ENCODE measurements at places on chromosomes 1 and 21.

DNA sequence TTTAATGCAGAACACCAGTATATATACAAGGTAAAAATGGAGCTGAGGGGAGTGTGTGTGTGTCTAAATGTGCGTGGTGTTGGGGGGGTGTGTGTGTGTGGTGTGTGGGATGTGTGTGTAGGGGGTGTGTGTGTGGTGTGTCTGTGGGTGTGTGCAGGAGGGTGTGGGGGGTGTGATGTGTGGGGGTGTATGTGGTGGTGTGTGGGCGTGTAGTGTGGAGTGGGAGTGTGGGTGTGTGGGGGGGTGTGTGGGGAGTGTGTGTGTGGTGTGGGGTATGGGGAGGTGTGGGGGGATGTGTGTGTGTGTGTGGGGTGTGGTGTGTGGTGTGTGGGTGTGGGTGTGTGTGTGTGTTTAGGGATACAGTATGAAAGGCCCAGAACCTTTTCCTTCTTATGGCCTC, 202.3 kb upstream of the CACYBP start:
- no peak for DNase-seq

- DNase-seq, result peak; percentile 10
Observed at GRCh38 chr1:52825868-52826267, 16.7 kb upstream of the ZYG11A start.

- no peak for DNase-seq
Observed at GRCh38 chr1:227942021-227942715, 5.6 kb downstream of the WNT9A start.

GRCh38 chr1:151593730-151594129, 18.1 kb upstream of the SNX27 start:
- no peak for DNase-seq

- peak; percentile 96 for DNase-seq
Observed at GRCh38 chr1:222798116-222798515, 16.7 kb upstream of the DISP1 start.

DNA sequence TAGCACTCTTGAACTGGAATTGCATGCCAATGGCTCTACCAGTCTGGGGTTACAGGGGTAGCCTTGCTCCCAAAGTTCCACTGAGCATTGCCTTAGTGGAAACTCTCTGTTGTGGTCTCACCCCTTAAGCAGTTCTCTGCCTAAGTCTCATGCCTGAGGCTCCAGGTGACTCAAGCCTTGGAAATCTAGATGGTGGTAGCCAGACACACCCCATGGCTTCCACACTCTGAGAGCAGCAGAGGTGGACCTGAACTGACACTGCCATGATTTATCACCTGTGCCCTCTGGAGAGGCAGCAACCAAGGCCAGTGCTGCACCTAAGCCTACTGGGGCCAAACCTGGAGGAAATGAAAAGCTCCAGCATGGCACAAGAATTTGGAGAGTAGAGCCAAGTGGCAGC, 285.7 kb upstream of the PKN2 start:
- DNase-seq, result no peak

DNA sequence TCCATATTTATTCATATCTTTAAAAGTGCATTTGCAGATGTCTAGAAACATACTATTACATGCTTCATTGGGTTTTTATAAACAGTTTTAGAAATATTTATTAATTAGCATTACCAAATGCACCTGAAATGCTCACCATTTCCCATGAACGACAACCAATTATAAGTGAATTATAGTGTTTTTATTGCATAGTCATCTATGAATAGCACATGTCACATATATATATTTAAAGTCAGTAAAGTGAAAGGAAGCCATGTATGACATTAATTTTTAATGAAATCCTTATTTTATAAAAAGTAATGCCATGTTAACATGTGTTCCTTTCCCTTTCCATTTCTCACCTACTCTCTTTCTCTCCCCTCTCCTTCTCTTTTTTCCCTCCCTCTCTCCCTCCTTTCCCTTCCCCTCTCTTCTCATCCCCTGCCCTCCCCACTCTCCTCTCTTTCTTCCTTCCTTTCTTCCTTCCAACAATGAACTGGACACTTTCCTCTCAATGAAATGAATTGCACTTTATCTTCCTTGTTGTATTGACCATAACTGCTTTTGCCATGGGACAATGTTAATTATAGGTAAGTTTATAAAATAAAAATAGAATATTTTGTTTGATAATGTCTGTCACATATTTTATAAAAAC, 179.3 kb downstream of the NCAM2 start:
- DNase-seq, result no peak

DNA sequence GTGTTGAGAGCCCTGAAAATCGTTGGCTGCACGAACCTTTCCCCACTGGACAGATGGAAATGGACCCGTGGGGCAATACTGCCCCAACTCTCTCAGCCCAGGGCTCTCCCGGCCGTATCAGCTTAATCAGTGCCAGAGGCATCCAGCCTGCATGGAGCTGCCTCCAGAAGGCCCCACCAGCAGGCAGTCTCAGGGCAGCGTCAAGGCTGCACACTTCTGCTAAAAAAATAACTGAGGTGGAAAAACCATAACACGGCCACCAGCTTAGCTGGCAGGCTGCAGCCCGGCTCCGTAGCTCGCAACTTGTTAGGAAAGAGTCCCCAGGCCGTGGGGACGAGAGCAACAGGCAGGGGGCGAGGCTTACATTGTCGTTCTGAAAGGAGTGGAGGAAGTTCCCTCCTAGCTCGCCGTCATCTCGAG, 27.9 kb downstream of the MRPL37 start:
- DNase-seq, result peak; percentile 51

DNA sequence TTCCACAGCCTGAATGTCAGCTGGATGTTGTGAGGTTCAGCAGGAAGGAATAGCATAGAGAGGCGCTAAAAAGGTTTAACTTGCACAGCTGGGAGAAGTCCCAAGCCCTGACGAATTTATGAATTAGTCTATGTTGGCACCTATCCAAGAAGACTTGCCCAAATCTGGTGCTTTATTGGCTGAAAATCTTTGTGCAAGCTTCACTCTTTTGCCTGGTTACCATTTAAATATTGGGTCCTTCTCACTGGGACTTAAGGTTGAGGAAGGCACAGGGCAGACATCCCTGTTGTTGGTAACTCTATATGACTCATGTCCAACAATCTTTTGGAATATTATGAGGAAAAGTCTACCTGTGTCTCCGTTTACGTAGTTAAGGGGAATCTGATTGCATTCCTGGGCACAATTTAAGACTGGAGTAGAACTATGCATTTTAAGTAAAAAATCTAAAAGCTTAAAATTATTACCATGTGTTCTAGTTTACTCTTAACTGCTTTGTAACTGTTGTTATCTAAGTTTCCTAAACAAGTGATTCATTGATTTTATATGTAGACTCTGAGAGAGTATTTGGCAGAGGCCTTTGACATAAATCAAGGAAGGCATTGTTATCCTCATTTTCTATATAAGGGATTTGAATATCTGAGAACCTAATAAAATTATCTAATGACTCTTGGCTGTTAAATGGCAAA, 181.7 kb upstream of the DPYD start:
- DNase-seq, result no peak

DNA sequence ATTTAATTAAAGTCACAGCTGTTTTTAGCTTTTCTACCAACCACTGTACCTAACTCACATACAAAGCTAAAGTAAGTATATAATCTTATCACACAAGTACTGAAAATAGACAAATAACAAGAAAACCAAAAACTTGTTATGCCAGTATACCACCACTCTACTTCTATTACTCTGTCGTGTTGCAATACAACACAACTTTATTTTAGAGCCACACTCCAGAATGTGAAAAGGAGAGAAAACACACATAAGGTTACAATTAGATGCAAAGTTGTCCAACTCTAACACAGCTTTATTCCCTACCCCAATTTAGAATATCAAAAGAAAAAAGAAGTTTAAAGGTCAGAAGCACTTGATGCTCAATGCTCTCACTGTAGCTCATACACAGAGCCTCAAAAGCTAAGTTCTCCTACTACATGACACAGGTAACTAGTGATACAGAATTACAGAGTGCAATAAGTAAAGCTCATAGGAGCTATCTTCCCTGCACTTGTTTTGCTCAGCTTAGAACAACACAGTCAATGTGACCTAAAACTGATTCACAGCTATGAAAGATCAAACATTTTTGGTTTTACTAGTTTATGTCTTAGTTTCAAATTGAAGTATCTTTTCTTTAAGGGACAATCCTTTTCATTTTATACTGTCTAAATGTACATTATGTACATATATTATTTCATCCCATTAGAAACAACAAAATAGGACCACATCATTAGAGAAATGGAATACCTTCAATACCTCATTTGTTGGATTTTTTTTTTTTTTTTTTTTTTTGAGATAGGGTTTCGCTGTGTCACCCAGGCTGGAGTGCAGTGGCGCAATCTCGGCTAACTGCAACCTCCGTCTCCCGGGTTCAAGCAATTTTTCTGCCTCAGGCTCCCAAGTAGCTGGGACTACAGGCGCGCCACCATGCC, 29.2 kb downstream of the EYA3 start:
- DNase-seq, result no peak

DNA sequence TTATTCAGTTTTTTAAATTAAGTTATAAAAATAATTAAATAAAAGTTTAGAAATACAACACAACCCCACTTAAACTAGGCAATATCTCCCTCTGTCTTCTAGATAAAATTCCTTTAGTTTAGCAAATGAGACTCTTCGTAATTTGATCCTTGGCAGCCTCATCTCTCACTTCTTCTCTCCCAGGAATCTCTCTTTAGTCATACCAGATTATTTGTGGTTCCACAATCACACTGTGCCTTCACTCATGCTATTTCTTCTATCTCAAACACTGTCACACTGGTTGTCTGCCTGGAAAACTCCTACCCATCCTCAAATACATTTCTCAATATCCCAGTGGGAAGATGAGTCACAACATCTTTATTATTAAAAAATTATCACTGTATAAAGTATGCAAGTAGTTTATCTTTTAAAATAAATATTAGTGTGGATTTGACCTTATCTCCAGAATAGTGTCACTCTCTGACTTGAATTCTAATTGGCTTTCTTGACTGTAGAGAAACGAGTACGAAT, 195.5 kb downstream of the KCNH1 start:
- no peak for DNase-seq

- DNase-seq, result no peak
Observed at GRCh38 chr1:1440262-1441001, 4.9 kb downstream of the VWA1 start.

GRCh38 chr1:67674260-67675011, 10.6 kb upstream of the GADD45A start:
- DNase-seq, result no peak

GRCh38 chr1:150555971-150556865, 7.0 kb downstream of the ADAMTSL4 start:
- DNase-seq, result no peak

DNA sequence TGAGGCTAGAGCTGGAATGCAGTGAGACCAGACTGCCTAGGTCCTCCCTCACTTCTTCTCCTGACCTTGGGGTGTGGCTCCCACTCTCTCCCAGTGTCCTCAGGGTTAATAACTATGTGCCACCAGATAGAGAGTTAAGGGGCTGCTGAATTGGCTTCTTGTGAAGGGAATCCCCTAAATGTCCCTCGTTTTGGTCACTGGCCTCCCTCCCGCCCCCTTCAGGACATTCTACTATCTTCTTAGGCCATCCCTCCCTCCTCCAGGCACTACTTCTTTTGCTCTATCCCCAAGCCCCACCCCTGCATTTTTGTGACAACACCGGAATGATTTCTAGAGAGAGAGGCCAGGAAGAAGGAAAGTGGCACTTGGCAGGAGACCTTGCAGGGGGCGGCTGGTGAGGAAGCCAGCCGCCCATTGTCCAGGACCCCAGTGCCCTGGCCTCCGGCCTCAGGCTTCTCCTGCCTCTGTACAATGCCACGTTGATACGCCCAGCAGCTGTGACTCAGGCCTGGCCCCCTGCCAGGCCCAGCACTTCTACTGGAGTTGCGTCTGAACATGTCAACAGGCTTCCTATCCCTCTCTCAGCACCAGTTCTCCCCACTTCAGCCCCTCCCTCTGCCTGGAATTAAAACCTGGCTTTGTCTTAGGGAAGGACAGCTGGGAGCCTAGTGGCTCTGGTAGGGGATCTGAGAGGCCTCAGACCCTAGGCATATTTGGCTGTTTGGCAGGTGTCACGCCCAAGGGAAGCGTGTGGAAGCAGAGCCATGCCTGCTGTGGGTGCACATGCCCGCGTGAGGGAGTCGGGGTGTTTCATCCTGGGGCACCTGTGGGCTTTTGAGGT, 9.1 kb downstream of the LMNA start:
- peak; percentile 98 for DNase-seq

DNA sequence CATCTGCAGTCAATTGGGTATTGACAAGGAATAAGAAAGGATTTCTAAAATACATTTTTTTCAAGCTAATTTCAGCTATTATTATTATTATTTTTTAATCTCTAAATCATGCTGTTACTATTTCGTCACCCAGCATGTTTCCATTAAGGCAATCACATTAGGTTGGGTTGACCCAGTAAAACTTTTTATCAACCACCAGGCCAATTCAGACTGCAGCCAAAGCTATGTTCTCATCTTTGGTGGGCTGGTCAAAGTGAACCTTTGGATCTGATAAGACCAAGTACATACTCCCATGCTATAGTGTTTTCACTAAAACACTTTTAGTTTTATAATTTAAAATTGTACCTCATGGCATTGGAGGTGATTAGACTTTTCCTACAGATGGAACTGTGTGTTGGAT, 198.6 kb downstream of the PBX1 start:
- DNase-seq, result no peak

DNA sequence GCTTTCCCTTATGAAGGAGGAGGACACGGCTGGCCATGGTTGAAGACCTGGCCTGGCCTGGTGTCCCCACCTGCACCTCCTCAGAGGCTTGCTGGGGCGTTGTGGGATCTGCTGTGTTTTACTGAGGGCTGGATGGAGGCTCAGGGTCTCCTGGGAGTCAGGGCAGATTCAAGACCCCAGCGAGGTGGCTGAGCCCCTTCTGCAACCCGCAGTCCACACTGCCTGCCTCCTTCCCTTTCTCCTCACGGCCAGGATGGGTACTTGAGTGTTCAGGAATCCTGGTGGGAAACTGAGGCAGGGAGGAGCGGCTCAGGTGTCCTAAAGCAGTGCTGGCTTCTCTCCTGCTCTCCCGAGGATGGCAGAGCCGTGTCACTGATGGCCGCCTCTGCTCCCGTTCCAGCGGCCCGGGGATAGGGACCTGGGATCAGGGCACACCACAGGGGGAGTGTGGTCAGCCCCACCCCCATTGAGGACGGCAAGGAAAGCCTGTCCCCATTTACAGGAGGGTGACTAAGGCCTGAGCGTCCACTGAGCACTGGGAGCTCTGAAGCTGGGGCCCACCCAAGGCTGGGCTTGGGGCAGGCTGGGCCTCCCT, 47.5 kb downstream of the TRPM2 start:
- DNase-seq, result no peak

DNA sequence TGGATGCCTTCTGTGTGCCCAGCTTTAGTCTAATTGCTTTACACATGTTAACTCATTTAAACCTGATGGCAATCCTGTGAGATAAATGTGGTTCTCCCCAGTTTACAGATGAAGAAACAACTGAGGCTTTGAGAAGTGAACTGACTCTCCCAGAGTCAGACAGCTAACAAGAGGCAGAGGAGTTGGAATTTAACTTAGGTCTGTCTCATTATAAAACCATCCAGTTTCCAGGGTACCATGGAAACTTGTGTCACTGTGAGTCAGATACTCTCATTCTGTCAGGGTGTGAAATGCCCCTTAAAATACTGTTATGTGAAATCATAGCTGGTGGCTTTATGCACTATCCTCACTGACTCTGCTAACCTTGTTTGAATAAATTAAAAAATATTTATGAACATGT, 206.6 kb downstream of the PBX1 start:
- peak; percentile 74 for DNase-seq
